ENCODE measurements at places on chromosomes 12 and 14.

GRCh38 chr12:26872625-26873024 is 39.6 kb upstream of the ITPR2 start:
- DNase-seq: no peak

- DNase-seq: no peak
Measured at GRCh38 chr12:45338272-45338671, 122.4 kb downstream of the ANO6 start.

- no peak for DNase-seq
Measured at GRCh38 chr14:74919421-74920165, 3.5 kb downstream of the RPS6KL1 start.

DNA sequence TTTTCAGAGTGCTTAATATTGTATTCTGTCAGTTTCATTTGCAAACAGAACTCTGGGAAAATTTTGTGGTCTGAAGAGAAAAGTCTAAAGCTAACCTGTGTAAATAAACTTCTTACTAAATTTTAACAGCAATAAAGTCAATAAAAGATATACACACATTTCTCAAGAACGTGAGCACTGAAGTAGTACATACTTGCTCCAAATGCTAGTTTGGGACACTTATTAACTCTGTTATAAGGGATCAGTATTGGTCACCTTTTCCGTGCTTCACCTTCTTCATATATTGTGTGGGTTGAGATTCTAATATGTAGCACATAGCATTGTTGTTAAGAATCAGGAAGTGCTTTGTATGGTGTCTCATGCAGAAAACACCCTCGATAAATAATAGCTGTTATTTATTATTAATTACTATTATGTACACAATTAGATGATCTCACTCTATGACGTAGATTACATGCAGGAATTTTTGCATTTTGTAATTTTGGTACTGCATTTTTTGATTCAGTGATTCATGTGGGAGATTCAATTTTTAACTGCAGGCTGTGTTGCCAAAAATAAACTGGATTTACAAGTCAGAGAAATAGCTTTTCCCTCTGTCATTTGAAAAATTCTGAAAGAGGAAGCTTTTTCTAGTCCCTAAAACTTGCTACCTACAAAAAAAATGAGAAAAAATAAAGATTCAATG is 300.9 kb downstream of the ACSS3 start:
- no peak for DNase-seq

DNA sequence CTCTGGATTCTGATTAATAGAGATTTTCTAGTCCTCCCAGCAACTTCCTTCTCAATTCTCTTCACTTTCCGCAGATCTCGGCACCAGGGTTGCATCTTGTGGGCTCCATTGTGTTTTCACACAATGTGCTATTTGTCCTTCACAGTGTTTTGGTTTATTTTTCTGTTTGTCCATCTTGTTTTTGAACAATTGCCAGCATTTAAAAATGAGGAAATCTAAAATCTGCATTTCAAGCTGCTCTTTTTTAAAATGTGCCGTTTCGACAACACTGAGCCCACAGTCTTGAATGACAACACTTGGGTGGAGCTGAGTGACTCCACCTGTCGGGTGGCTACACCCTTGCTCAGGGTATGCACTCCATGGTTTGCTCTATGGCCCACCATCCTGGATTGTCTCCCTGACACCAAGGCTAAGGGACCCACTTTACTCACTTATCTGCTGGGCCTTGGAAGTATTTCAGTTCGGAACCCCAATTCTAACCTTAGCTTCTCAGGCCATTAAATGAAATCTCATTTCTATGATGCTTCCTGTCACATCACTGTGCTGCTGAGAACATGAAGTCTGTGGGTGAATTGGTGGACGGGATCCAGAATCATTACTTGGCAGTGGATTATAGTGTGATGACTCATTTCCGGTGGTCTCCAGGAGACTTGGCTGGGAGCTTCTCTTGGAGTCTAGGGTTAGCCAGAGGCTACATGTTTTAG is 3.4 kb upstream of the MYRFL start:
- no peak for DNase-seq

- DNase-seq: no peak
Measured at GRCh38 chr14:101518611-101519473, 42.5 kb upstream of the DIO3 start.

- no peak for DNase-seq
Measured at GRCh38 chr14:51962711-51963110, 26.6 kb upstream of the RTRAF start.

DNA sequence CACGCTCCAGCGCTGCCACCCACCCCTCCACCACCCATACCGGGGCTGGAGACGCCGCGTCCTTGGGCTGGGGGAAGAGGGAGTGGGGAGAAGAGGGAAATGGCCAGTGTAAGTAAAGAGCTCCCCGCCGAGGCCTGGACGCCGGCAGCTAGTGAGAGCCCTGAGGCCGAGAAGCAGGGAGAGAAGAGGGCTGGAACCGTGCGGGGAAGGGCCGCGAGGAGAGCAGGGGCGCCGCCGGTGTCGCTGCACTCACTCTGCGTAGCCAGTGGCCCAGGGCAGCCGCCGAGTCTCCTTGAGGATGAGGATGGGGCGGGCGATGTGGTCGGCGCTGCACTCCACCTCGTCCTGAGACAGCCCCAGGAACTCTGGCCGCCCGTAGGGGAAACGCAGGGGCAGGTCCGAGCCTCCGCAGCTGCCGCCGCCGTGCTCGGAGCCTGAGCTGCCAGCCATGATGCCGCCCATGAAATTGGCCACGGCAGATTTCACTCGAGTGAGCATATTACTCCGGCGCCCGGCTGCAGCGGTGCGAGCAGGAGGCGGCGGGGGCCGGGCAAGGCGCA is 631 bp downstream of the PPM1H start:
- DNase-seq: peak; percentile 34

GRCh38 chr12:106906715-106907114 is 49.0 kb upstream of the TMEM263 start:
- DNase-seq: no peak

DNA sequence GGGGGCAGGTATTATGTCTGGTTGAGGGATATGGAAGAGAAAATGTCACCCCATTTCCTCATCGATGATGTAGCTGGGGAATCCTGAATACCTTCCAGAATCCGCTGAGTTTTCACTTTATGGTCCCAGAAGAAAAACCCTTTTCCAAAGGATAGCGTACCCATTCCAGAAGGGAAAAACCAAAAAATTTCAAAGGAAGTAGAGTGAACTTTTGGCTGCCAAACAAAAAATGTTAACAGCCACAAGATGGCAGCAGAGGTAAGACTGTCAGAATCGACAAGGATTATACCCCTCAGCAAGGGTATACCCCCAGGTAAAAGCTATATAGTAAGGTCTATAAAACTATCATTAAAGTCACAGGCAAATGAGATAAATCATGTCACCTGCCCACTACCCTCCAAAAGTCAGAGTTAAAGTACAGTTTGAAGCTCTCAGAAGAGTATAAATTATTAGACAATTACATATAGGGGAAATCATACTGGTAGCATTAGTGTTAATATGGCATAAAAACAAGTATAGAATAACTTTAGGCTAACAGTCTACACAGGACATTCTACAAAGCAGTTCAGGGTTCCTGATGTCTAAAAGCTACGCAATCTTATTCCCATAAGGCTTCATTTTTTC is 18.0 kb downstream of the ACIN1 start:
- DNase-seq: no peak

- no peak for DNase-seq
Measured at GRCh38 chr14:76834241-76834661, 8.0 kb downstream of the LRRC74A start.
